Stimulated activated CD8-positive, alpha-beta memory T cell treated with anti-CD3 and anti-CD28 coated beads, Interleukin-2, amount 100 ng/mL, for 1 hour (primary cell): ENCODE measurements at places on chromosomes 16 and 17.

DNA sequence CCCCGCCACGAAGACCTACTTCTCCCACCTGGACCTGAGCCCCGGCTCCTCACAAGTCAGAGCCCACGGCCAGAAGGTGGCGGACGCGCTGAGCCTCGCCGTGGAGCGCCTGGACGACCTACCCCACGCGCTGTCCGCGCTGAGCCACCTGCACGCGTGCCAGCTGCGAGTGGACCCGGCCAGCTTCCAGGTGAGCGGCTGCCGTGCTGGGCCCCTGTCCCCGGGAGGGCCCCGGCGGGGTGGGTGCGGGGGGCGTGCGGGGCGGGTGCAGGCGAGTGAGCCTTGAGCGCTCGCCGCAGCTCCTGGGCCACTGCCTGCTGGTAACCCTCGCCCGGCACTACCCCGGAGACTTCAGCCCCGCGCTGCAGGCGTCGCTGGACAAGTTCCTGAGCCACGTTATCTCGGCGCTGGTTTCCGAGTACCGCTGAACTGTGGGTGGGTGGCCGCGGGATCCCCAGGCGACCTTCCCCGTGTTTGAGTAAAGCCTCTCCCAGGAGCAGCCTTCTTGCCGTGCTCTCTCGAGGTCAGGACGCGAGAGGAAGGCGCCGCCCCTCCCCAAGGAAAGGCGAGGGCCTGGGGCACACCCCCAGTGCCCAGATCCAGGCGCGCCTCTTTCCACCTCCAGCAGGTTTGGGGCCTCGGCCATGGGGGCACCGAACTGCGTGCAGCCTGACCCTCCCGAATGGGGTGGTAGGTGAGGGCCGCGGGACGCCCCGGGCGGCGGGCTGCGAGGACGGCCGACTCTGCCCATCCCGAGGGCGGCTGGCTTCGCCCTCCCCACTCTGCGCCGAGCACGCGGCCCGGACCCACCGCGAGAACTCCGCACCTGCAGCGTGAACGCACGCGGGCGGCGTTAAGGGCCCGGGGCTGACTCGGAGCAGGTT, 664 bp downstream of the HBQ1 start:
- peak; percentile 66 for DNase-seq

DNA sequence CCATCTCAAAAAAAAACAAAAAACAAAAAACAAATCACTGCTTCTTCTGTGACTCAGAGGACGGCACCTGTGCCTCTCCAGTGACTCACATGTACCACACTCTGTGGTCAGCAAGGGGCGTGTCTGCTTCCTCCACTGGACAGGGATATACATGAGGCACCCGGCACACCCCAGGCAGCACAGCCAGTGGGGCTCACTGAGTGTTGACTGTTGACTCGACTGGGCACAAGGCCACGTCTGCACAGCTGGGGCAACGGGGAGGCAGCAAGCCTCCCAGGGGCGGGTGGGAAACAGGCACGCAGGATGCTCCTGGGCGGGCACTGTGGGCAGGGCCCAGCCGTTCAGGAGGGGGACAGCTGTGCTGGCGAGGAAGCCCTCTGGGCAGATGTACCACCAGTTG, 64.1 kb downstream of the TIMM22 start:
- DNase-seq: no peak

- no peak for DNase-seq
Observed at GRCh38 chr17:67836205-67836987, 11.1 kb downstream of the BPTF start.

DNA sequence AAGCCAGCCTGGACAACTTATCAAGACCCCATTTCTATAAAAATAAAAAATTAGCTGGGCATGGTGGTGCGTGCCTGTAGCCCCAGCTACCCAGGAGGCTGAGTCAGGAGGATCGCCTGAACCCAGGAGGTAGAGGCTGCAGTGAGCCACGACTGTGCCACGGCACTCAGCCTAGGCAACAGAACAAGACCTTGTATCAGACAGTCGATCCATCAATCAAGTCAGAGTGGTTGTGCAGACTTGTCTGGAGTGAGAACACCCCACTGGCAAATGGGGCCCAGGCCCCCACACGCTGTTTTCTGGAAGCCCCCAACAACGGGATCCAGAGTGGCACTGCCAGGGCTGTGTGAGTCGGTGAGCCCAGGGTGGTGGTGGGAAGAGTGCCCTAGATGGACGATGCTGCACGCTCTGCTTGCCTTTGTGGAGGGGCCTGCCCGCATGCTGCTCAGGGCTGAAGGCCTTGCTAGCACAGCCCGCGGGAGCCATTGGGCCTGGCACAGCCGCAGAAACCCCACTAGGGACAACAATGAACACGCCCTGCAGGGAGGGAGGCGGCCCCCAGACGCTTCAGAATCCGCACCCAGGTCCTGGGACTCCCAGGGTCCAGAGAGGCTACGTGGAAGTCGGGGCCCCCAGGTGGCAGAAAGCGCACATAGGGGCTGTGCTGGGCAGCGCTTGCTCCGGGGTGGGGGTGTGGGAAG, 80.1 kb upstream of the GNG13 start:
- DNase-seq: no peak

GRCh38 chr17:76623271-76624146, 20.0 kb downstream of the ST6GALNAC1 start:
- DNase-seq: peak; percentile 64

- DNase-seq: no peak
Observed at GRCh38 chr16:19765860-19766553, 47.9 kb downstream of the IQCK start.

GRCh38 chr16:4028144-4028543, 88.1 kb downstream of the ADCY9 start:
- no peak for DNase-seq

DNA sequence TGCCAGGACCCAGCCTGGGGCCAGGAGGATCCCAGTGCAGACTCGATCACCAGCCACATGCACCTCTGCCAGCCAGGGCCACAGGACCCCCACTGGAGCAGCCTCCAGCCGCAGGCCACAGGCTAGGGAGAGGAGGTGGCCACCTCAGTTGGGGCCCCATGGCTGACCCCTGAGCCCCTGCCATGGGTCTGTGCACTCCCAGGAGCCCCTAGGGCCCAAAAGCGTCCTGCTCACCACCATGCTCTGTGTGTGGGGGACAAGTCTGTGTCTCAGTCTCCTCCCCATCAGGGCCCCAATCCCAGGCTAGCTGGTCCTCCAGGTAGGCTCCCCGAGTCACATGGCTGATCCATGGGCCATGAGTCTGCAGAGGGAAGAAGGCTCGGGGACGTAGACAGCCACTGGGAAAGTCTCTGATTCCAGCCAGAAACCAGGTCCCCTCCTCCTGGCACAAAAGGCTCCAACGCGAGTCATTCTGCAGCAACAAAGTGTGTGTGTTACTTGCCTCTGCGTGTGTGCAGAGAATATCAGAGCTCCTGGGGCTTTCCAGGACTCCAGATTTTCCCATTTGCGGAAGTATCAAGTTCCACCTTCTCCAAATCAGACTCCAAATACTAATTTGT, 6.1 kb upstream of the PRSS8 start:
- DNase-seq: no peak

GRCh38 chr16:82954224-82954929, 327.6 kb downstream of the CDH13 start:
- no peak for DNase-seq

DNA sequence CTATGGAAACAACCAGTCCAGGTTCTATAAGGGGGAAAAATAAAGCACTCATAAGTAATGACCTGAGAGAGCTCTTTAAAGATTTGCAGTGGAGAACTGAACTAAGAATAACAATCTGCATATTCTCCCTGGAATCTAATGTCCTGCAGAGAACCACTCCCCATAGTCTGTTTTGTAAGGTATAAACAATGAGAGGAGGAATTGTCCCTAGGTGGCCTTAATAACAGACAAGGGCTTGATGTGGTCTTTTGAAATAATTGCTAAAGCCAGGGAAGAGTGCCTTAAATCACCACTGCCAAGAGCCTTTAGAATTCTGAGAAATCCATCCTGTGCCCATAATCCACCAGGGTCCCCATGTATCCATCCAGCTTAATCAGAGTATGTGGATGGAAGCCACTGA, 106.3 kb downstream of the CDH11 start:
- no peak for DNase-seq

- no peak for DNase-seq
Observed at GRCh38 chr17:2394775-2395201, 6.1 kb downstream of the MNT start.

- no peak for DNase-seq
Observed at GRCh38 chr17:48068491-48068961, 20.4 kb downstream of the NFE2L1 start.

DNA sequence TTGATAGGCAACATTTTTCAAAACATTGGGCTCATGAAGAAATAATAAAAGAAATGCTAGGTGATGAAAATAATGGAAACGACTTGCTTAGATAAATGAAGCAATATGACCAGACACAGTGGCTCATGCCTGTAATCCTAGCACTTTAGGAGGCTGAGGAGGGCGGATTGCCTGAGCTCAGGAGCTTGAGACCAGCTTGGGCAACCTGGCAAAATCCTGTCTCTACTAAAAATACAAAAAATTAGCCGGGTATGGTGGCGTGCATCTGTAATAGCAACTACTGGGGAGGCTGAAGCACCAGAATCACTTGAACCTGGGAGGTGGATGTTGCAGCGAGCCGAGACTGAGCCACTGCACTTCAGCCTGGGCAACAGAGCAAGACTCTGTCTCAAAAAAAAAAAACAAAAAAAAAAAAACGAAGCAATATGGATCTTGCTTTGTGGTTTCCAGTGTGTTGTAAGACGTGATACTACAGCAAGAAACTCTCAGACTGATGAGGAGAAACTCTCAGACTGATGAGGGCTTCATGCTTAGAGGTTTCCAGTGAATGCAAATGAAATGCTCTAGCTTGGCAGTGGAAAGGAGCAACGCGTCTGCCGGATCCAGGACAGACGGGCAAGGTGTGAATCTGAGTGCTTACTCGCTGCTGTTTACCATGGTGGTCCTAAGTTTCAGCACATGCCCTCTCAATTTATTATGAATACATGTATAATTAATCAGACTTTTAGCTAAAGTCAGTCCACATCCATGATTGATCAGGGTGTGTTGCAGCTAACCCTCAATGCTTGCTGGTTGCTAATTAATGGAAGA, 11.5 kb upstream of the IGF2BP1 start:
- DNase-seq: no peak

GRCh38 chr17:62876063-62876462, 67.9 kb upstream of the MARCHF10 start:
- no peak for DNase-seq

GRCh38 chr17:10857976-10858375, 20.1 kb upstream of the PIRT start:
- DNase-seq: no peak

- DNase-seq: no peak
Observed at GRCh38 chr17:3511852-3512504, 36.2 kb downstream of the ASPA start.

- DNase-seq: no peak
Observed at GRCh38 chr17:48746916-48747444, 18.4 kb upstream of the HOXB13 start.

DNA sequence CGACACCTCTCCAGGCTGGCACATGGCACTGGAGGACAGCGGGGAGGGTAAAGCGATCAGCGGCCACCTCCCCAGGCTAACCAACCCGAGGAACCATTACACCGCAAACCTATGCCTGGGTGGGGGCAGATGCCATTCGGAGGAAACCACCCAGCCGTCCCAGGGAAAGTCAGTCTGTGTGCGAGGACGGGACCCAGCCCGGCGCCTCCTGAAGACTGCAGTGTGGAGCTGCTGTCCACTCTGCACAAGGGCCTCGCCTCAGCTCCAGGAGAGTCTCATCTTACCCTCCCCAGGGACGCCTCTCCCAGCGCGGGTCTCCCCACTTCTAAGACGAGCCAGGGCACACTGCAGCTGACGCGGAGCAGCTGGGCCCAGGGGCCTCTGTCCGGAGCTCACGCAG, 8.0 kb downstream of the SLC38A10 start:
- DNase-seq: no peak

DNA sequence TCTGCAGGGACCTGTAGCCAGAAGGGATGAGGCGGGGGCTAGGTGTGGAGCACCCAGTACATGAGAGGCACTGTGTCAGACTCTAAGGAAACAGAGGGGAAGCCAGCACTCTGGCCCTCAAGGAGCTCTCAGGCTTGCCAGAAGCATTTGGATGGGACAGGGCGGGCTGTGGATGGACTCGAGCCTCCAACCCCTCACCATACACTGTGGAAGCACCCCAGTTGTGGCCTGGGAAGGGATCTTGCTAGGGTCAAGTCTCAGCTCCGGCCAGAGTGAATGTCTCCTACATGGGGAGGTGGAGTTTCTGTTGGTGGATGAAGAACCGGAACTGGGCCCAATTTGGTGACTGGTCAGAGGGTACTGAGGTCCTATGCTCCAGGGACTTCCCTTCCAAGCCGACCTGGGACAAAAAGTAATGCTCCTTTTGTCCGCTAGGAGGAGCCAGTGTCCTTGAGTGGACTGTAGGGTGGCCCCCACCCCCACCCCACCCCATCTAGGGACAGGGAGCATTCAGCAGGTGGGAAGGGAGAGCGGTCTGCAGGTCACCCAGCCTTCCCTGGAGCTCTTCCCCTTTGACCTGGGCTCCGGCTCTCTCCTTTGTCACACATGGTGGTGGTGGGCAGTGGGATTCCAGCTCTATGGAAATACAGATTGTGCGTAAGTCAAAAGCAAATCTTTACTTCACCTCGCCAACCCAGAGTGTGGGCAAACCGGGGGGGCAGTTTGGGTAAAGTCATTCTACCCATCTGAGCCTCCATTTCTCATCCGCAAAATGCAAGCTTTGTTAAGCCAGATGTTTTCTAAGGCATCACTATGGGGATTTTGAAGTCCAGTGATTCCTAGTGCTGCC, 20.4 kb upstream of the PHB1 start:
- DNase-seq: no peak

- DNase-seq: no peak
Observed at GRCh38 chr16:49800876-49801275, 55.0 kb downstream of the ZNF423 start.

- no peak for DNase-seq
Observed at GRCh38 chr17:81391936-81392908, 3.0 kb upstream of the BAHCC1 start.

GRCh38 chr17:50133769-50134099, 3.8 kb upstream of the SAMD14 start:
- DNase-seq: no peak

GRCh38 chr17:27848931-27849330, 44.2 kb downstream of the LYRM9 start:
- no peak for DNase-seq

DNA sequence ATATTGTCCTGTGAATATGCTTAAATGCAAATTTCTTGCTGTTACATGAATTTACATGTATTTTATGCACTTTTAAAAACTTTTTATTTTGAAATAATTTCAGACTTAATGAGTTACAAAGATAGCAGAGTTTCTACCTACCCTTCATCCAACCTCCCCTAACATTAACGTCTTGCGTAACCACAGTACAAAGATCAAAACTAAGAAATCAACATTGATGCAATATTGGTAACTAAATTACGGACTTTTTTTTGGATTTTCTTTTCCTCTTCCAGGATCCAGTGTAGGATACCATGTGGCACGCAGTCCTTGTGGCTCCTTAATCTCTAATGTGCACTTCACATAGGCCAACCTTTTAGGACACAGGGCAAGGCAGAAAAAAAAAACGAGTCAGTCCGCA, 124.9 kb downstream of the ABCC12 start:
- DNase-seq: no peak

- DNase-seq: no peak
Observed at GRCh38 chr17:81928544-81929252, 1.2 kb upstream of the MAFG start.

- no peak for DNase-seq
Observed at GRCh38 chr16:49355933-49356665, 17.5 kb upstream of the C16orf78 start.

- DNase-seq: no peak
Observed at GRCh38 chr17:7413346-7413985, 5.8 kb downstream of the NLGN2 start.
